ENCODE measurements at places on chromosomes 7 and 10. TPM values are rescaled to one million over a fixed set of nuclear protein-coding genes. Genes with fewer than 3 reads are reported as not detected.
A peak's percentile ranks its signal among the peaks of the same experiment; 100 is the strongest.

DNA sequence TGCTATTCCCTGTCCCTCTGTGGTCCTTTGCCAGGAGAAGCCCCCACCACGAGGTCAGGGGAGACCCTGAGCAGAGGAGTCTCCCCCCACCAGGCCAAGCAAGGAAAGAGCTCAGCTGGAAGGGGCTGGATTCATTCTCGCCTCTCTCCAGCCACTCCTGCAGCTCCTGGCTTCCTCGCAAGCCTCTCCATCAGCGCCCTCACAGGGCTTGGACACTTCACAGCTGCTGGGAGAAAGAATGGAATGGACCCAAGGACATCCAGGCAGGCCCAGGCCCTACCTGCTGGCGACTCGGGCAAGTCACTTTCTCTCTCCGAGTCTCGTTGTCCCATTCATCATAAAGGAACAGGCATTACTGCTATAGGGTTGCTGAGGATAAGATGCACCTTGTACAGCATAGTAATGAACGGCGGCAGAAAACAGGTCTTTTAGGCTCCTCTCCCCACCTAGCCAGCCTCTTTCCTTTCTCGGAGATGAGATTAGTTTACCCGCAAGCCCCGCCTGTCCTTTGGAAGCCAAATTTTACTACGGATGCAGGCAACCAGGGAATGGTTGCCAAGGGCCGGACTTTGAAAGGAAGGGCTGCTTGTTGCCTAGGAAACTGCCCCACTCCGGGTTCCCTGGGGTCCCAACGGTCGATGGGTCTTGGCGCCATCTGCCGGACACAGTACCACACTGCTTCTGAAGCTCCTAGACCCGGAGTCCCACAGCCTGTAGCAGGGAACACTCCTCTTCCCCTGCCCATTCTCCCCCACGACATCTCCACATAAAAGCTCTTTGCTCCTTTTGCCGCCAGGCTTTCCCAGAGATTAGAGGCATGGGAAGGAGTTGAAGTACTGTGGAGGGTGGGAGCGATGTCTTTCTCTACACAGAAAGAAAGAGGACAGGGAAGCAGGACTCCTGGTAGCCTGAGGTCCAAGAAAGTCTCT is 22.3 kb downstream of the IMPDH1 start:
- peak; percentile 49 for DNase-seq
- no peaks in the 10 kb centered on the region for H3K36me3 ChIP-seq
- H3K4me1 ChIP-seq = peaks cover 29% of the 10 kb centered on the region
- H3K4me3 ChIP-seq = no peak overlapping the region

The STMP1 gene
- 60.4 TPM for total RNA-seq

- peaks cover 44% of the 10 kb centered on the region for H3K4me1 ChIP-seq
- H3K27me3 ChIP-seq = no peaks in the 10 kb centered on the region
- no peak overlapping the region for H3K27ac ChIP-seq
Measured at GRCh38 chr7:2245883-2246675, 4.1 kb downstream of the NUDT1 start.

DNA sequence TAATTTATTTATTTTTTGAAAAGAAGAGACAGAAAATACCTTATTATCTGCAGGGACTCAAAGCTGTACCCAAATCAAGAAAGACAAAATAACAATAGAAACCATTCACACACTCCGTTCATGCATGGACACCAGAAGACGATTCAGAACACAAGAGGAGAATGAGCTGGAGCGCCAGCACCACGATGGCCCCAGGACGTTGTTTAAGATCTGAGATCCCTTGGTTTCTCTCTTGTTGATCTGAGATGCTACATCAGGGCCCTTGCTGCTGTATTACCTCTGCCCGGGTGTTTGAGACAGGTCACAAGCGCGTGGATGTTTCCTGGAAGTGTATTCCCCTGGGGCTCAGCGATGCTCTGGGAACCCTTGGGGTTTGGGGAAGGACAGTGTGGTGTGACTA is 46.8 kb downstream of the CHST3 start:
- no peak for DNase-seq
- no peaks in the 10 kb centered on the region for H3K4me1 ChIP-seq
- no peak overlapping the region for H3K27ac ChIP-seq
- no peaks in the 10 kb centered on the region for H3K36me3 ChIP-seq

Data from PC-9 (cell line).